ENCODE measurements at places on chromosomes 16 and 17.

DNA sequence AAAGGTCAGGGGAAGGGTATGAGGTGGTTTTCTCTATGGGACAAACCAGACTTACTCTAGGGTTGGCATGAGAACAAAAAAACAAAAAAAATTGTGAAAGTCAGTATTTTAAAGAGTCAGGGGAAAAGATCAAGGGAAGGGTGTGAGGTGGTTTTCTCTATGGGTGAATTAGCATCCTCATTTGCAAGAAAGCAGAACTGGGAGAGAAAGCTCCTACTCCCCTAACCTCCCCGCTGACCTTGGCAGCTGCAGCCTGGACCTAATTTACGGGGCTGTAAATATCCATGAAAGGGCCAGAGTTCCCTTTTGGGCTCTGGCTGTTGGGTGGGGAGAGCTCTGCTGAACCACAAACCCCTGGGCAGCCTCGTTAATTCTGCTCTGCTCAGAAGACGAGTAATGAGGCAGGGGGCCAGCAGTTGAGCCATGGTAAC, 10.6 kb downstream of the RHBDL3 start:
- no peak for DNase-seq

GRCh38 chr17:3944485-3945388, 19.5 kb downstream of the ATP2A3 start:
- DNase-seq, result peak; percentile 25

DNA sequence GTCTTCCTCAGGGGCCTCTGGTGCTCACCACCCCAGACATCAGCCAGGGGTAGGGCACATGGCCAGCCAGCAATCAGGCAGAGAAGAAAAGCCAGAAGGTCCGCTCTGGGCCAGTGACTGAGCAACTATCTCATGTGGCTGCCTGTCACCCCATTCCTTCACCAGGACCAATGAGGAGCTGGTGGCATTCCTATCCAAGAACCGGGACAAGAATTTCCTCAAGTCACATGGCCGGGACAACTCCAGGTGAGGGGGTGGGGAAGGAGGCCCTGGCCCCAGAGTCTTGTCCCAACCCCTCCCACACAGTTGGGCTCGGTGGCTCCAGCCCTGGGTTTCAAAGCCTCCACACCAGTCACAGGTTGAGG, 9.4 kb downstream of the XYLT2 start:
- no peak for DNase-seq

GRCh38 chr17:21034340-21035235, 8.2 kb downstream of the USP22 start:
- no peak for DNase-seq

- DNase-seq, result no peak
Measured at GRCh38 chr17:38587947-38588787, 17.6 kb downstream of the SRCIN1 start.
